ENCODE measurements at places on chromosomes 2 and 18.

GRCh38 chr18:51821610-51822009, 518.4 kb upstream of the DCC start:
- no peak for DNase-seq

- no peak for DNase-seq
Observed at GRCh38 chr2:37268111-37268510, 36.7 kb downstream of the NDUFAF7 start.

GRCh38 chr2:236558036-236558435, 11.6 kb upstream of the ACKR3 start:
- DNase-seq = no peak

GRCh38 chr2:135803278-135803677, 33.7 kb downstream of the LCT start:
- no peak for DNase-seq

- DNase-seq = no peak
Observed at GRCh38 chr18:9147440-9148202, 11.0 kb downstream of the ANKRD12 start.
